ENCODE measurements at places on chromosomes 7 and 10. TPM values are rescaled to one million over a fixed set of nuclear protein-coding genes. Genes with fewer than 3 reads are reported as not detected.

The CREB5 gene
- 13.4 TPM for polyA plus RNA-seq

The GALNT17 gene
- 4.6 TPM for polyA plus RNA-seq

The ADAM22 gene
- 12.6 TPM for polyA plus RNA-seq

The OR2A5 gene
- 0.07 TPM for polyA plus RNA-seq

The SH2B2 gene
- polyA plus RNA-seq, result 4.8 TPM

The OR2A12 gene
- polyA plus RNA-seq, result not detected

The TSPAN13 gene
- 35.1 TPM for polyA plus RNA-seq

The PNLIPRP2 gene
- polyA plus RNA-seq, result not detected

The RADIL gene
- polyA plus RNA-seq, result 2.9 TPM

The DDC gene
- 113 TPM for polyA plus RNA-seq

DNA sequence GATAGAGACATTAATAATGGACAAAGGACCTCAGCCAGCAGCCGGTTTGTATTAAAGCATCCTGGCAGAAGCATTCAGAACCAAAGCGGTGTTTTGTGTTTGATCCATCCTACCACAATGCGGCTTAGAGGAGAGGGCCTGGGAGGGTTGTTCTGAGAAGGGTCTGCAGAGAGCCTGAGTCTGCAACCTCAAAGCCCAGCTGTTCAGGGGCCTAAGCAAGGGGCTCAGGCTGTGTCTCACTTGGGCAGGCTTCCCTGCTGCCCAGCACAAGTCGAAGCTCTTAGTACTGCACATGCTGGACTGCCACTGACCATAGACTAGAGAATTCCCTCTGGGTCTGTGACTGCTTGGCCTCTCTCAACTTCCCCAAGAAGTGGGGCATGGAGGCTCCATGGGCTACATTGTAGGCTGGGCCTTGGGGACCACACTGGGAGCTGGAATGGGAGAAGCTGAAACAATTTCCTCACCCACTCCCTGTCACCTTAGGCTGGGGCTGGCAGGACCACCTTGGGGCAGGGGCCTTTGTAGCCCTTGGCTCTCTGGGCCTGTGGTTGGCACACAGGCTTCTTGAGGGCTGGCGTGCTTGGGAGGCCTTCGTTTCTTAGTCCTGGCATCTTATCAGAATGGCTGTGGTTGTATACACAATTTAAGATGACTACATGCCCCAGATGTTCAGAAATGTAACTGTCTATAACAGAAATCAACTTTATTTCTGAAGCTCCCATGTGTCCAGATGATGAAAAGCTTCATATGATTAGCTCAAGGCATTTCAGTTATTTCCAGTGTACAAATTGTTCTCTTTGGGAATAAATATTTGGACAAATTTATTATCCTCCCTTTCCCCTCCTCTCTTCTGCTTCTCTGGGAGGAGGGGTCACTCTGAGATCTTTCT is 44.5 kb downstream of the LRRC18 start:
- no peak for DNase-seq

GRCh38 chr7:35705932-35706461 is 11.1 kb upstream of the HERPUD2 start:
- no peak for DNase-seq

GRCh38 chr7:99729486-99730237 is 5.3 kb downstream of the CYP3A7 start:
- DNase-seq, result no peak

DNA sequence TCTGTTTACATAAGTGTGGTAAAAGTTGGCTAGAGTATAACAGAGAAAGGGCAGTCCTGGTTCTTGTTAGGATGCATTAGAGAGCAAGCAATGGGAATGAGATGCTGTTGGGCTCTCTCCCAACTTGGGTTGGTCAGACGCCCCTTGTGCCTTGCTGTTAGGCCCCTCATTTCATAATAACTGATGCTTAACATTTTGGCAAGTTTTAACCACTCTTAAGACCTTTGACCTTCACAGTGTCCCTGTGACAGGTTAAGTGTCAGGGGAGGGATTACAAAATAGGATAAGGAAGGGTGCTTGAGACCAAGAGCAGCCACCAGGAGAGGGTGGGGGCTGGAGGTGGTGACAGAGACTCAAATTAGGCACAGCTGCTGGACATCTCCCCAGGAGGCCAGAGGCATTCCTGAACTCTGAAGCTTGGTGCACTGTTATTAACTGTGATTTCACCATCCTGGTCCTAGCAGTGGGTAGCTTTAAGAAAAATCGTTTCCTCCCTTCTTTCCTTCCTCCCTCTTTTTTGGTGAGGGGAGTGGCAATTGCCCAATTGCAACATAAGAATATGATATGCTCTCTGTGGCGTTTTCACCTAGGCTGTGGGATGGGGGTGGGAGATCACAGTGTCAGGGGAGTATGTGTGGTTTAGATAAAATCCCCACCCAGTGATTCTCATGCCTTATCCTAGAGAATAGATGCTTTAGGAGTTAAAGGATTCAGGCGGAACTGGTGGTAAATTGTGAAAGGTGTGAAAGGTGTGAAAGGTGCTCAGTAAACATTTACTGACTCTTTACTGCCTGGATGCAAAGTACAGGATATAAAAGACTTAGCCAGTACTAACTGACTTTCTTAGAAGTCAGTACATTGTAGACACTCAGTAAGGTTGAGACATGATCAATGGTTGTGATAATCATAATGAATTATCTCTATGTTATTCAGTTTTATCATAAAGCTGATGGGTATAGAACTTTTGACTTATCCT is 270.5 kb downstream of the BICC1 start:
- DNase-seq, result no peak

GRCh38 chr7:45268013-45268412 is 110.4 kb downstream of the RAMP3 start:
- no peak for DNase-seq

- DNase-seq, result no peak
Measured at GRCh38 chr7:66741-67140, 125.6 kb upstream of the FAM20C start.

DNA sequence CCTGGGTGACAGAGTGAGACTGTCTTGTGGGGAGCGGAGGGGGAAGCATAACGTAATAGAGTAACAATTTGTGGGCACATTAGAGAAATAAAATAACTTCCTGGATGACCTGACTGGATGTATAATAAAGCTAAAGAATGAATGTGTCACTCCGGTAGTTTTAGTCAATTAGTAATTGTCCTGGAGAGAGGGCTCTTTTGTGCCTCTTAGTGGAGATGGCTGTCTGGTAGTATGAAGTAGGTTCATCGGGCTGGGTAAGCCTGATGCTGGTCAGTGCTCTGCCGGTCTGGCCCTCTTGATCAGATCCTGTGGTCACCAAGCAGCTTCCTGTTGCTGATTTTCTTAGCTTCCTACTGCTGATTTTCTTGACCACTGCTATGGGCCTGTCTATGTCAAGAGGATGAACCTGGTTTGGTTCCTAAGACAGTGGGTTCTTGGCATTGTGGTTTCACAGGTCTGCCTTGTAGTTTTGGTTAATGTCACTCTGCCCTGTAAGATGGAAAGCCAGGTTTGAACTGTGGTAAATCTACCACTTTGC is 34.1 kb downstream of the ZRANB1 start:
- no peak for DNase-seq

GRCh38 chr10:75211007-75211691 is 553 bp downstream of the VDAC2 start:
- no peak for DNase-seq

- DNase-seq, result no peak
Measured at GRCh38 chr7:25289518-25289917, 61.2 kb upstream of the NPVF start.

DNA sequence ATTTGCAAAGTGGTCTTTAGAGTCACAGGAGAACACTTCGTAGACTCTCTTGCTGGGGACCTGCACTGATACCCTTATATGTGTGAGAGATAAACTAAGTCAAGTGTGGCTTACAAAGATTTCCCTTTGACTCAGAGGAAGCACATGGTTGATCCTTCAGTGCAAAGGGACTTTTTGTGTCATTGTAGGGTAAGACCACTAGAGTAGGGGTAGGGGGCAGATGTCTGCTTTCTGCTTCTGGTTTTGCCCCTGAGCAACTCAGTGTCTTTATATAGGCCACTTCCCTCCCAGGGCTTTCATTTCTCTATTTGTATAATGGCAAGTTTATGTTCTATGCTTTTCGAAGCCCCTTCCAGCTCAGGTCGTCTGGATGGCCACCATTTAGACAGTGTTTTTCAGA is 281.7 kb downstream of the SORCS3 start:
- no peak for DNase-seq

DNA sequence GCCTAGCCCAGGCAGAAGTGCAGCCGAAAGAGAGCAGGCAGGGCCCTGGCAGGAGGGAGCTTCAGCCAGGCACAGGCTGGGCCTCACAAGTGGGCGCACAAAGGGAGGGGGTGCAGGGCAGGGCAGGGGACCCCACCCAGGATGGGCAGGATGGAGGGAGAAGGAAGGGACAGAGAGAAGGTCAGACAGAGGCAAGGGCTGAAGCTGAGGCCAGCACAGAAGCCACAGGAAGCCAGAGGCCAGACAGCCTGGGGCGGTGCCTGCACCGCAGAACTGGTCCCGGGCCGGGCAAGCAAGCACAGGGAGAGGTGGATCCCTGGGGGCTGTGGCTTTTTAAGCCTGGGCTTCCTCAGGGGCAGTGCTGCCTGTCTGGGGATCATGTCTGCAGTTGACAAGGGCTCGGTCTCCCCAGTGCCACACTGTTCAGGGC is 16.7 kb downstream of the NOS3 start:
- no peak for DNase-seq
